ENCODE measurements at places on chromosomes 1 and 21.

DNA sequence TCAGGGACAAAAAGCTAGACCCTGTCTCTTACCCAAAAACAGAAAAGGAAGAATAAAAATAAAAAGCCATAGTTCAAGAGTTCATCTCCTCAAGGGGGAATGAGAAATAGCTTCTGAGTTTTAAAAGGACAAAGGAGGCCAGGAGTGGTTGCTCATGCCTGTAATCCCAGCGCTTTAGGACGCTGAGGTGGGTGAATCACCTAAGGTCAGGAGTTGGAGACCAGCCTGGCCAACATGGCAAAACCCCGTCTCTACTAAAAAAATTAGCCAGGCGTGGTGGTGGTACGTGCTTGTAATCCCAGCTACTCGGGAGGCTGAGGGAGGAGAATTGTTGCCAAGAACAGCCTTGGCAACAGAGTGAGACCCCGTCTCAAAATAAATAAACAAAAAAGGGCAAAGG lies 38.6 kb upstream of the CPLANE2 start:
- DNase-seq: no peak

DNA sequence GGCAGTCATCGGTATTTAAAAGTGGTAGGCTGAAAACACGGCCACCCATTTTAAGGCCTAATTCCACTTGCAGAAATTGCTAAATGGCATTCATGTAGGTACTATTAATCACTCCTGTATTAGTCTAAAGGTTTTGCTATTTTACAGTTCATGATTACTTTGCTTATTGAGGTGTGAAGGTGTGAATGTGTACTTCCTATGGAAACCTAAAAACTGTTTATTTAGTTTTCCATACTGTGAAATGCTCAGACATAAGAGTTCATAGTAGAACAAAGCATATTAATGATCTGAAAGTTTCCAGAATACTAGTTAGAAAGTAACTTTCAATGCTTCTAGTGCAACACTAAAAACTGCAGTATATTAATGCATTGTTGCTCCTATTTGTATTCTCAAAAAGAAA lies 69.8 kb downstream of the ITGB3BP start:
- no peak for DNase-seq

GRCh38 chr21:33561373-33561772 lies 18.5 kb downstream of the SON start:
- no peak for DNase-seq

GRCh38 chr1:188386161-188386560 lies 1557.4 kb downstream of the PLA2G4A start:
- DNase-seq: no peak

DNA sequence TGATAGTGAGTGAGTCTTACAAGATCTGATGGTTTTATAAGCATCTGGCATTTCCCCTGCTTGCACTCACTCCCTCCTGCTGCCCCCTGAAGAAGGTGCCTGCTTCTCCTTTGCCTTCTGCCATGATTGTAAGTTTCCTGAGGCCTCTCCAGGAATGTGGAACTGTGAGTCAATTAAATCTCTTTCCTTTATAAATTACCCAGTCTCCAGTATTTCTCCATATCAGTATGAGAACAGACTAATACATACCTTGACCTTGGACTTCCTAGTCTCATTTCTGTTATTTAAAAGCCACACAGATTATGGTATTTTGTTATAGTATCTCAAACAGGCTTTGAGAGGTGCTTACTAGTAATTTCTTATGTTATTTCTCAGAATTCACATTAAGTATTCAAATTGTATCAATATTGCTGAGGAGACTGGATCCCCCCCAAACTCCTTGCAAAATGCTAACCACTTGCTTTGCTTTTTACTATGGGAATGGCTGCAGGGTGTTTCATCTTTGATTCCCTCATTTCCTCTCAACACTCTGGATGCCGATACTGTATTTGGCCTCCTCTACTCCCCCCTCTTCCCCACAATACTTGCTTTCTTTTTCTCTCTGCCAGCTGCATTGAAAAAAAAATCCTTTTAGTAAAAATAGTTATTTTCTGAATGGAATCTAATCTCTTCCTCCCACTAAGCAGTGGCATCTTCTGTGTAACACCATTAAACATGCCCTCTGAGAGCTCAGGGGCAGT lies 96.9 kb upstream of the WLS start:
- no peak for DNase-seq

DNA sequence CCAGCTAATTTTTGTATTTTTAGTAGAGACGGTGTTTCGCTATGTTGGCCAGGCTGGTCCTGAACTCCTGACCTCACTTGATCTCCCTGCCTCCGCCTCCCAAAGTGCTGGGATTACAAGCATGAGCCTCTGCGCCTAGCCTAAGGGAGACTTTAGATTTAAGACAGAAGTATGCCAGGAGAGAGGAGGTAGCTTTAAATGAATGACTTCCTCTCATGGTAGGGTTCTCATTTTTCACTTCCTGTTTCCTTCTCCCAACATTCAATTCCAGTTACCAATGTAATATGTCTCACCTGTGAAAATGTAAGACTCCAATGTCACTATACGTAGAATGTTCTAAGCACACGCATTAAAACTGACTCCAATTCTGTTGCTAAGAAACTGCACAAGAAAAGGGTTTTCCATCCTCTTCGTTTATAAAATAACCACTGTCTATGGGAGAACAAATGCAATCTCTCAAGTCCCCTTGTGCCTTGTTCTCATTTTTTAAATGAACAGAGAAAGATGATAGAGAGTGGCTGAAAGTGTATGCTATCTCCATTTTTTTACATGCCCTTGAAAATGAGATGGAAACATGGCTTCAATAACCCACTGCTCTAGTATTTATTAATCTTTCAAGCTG lies 140.0 kb downstream of the SLC45A1 start:
- DNase-seq: peak; percentile 25

- DNase-seq: no peak
Observed at GRCh38 chr1:161988413-161988812, 35.3 kb downstream of the OLFML2B start.

DNA sequence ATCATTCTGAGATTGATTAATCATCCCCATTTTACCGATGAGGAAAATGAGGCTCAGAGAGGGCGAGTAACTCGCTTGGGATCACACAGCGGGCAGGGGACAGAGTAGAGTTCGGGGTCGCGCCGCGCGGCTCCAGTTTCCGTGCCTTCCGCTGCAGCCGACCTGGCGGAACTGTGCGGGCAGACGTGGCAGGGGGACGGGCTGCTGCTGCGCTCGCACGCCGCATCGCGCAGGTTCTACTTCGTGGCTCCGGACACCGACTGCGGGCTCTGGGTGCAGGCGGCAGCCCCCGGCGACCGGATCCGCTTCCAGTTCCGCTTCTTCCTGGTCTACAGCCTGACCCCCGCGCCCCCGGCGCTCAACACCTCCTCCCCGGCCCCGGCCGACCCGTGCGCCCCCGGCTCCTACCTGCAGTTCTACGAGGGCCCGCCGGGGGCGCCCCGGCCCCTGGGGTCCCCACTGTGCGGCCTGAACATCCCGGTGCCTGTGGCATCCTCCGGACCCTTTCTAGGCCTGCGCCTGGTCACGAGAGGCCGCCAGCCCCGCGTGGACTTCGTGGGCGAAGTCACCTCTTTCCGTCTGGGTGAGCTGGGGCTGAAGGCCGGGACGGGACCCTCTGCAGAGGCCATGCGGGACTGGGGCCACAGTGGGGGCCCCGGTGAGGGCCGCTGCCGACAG lies 2.3 kb downstream of the LDLRAD2 start:
- no peak for DNase-seq

DNA sequence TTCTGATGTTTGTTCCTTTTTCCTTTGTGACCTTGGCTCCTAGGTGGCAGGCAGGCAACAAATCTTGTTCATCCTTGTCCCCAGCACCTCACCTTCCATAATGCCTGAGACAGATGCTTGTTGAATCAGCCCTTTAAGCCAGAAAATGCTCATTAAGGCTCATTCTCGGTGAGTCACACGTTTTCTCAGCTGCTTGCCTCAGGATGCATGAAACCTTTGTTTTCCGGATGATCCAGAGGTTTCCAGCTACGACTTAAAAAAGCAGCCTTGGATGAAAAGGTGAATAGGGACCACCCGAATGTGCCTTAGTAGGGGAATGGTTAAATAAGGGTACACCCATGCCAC lies 4.6 kb upstream of the ATP13A2 start:
- no peak for DNase-seq

- DNase-seq: no peak
Observed at GRCh38 chr1:234871710-234872271, 256.8 kb downstream of the TOMM20 start.

- no peak for DNase-seq
Observed at GRCh38 chr21:29080454-29080941, 7.0 kb upstream of the CCT8 start.

GRCh38 chr1:88697503-88697902 lies 13.4 kb downstream of the PKN2 start:
- DNase-seq: no peak

- peak; percentile 96 for DNase-seq
Observed at GRCh38 chr1:193558491-193559028, 372.1 kb upstream of the B3GALT2 start.

DNA sequence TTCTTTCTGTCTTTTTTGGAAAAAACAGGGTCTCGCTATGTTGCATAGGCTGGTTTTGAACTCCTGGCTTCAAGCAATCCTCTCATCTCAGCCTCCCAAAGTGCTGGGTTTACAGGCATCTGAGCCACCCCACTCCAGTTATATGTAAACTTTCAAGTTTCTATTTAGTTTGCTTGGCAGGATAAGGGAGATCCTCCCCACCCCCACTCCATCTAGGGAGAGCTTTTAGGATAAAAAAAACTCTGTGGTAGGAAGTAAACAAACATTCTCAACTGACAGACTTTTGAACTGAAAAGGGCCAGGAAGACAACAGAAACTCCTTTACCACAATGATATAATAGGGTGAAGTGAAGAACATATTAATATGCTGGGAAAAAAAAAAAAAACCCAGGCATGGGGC lies 41.0 kb upstream of the ZNF326 start:
- no peak for DNase-seq

DNA sequence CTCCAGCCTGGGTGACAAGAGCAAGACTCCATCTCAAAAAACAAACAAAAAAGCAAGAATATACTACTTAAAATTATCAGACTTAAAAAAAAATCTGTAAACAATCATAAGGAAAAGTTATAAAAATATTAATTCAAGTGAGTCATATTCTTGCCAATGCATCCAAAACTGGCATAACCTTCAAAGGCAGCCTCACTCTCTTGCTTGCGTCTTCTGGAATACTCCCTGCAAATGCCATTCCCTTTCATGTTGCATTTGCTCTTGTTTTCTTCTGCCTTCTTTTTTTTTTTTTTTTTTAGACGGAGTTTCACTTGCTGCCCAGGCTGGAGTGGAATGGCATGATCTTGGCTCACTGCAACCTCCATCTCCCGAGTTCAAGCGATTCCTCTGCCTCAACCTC lies 32.2 kb upstream of the ZBTB8A start:
- no peak for DNase-seq

DNA sequence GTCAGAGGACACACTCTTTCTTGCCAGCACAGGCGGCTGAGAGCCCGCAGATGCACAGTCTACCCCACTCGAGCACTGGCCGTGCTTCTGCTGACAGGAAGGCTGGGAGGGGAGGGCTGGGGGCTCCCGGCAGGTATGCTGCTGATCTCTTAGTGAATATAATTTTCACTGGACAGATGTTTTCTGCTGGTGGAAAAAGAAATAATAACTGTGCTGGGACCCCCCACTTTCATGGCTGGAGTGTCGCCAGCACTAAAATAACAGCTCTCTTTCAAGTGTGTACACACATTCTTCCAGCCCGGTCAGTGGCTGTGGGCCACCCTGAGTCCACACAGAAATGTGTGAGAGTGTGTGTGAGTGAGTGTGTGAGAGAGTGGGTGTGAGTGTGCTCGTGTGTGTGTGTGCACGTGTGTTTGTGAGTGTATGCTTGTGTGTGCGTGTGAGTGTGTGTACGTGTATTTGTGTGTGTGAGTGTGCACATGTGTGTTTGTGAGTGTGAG lies 167.7 kb upstream of the USP24 start:
- DNase-seq: no peak

GRCh38 chr21:42734323-42734971 lies 81.0 kb downstream of the PDE9A start:
- no peak for DNase-seq

DNA sequence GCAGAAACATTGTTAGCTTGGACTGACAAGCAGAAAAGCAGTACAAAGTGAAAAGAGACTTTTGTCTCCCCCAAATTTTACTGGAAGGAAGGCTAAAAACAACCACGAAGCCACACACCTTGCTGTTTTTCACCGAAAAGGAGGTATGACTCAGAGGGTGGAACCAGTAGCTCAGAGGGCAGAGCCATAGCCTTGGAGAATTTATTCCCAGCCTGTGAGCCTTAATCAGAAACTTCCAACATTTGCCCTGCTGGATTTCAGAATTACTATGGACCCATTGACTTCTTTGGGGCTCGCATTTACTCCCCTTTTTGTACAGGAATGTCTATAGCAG lies 32.0 kb downstream of the RPS6KC1 start:
- no peak for DNase-seq

DNA sequence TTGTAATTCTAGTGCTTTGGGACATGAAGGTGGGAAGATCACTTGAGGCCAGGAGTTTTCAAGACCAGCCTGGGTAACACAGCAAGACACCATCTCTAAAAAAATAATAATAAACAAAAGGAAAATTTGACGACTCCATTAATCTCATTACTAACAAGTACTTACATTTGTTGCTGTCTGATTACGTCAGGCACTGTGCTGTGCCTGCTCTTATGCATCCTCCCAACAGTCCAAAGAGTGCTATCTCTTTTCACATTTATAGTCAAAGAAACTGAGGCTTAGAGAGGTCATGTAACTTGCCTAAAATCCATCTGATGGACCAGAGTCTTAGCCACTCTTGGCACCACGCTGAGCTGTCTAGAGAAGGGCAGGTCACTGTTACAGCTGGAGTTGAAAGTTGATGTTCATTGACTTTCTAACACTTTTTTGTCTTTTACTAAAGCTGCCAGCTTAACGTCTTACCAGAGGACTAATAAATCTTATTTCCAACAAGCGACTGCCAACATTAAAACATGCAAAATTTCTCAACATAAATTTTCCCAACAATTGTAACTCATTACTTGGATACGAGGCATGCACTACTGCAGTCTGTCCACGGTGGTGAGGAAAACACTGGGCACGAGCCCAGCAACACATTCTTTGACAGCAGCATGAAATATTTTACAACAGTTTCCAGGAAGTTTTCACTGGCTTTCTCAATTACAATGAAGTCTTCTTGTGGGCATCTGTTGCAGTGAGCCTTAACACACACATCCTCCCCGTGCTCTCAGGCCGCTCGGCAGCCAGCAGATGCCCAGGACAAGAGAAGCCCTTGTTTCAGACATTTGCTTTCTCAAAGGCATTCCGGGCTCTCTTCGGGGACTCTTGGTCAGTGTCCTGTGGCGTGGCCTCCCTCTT lies 262.9 kb upstream of the PROX1 start:
- no peak for DNase-seq

GRCh38 chr1:168281603-168282325 lies 1.1 kb downstream of the TBX19 start:
- no peak for DNase-seq

DNA sequence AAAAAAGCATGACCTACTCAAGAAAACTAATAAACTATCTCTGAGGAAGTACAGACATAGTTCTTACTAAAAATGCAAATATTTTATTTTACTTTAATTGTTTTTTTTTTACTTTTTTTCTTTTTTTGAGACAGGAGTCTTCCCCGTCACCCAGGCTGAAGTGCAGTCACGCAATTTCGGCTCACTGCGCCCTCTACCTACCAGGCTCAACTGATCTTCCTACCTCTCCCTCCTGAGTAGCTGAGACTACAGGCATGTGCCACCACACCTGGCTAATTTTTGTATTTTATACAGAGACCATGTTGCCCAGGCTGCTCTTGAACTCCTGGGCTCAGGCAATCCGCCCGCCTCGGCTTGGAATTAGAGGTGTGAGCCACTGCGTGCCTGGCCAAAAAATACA lies 1263.1 kb downstream of the KCNT2 start:
- no peak for DNase-seq
